ENCODE measurements at places on chromosomes 12 and 14.

DNA sequence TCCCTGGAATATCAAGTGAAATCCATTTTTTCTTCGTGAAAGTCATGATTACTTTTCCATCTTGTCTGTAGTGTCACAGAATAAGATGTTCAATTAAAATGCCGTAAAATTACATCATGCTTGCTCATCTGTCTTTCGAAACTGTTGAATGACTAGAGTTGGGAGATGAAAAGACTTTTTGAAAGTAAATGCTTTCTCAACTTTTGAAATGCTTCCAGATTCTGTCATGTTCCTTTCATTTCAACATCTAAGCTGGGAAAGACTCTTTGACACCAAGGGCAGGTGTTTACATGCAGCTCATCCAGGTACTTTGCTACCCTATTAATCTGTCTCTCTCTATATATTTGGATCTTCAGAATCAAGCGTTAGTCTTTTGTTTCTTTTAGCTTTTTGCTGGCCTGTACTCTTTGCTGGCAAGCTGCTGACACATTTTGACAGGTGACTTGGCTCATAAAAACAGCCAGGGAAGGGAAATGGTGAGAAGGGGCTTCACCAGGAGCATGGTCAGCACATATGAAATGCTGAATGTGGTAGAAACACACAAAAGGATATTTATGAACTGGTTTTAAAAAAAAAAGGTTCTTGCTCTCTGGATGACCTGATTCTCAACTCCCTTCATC is 77.0 kb upstream of the METAP2 start:
- no peak for DNase-seq

DNA sequence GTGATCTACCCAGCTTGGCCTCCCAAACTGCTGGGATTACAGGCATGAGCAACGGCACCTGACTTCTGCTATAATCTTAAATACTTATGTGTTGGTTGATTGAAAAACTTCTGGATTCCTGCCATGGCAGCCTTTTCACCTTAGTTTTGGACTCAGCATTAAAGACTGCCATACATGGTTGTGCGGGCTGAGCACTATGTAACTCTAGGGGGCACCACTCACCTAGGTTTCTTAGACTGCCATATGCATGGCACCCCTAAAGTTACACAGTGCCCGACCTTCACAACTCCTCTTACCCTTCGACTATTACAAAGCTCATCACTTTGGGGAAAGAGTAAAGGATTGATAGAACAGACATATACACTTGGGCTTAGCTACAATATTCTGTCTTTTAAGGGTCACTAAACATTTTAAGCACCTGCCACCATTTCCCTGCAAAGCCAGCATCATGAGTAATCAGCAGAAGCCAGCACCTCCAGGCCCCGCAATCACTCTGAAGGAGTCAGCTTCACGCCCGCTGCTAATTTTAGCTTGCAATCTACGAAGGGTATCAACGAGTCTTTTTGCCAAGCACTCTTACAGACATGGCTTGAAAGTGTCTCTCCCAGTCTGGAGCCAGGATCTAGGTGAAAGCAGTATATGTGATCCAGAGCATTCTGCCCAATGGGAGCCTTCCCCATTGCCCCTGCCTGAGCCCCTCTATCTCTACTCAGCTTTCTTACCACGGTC is 59.8 kb downstream of the SUDS3 start:
- no peak for DNase-seq

- DNase-seq = no peak
Measured at GRCh38 chr12:93913845-93914244, 234.5 kb upstream of the PLXNC1 start.

DNA sequence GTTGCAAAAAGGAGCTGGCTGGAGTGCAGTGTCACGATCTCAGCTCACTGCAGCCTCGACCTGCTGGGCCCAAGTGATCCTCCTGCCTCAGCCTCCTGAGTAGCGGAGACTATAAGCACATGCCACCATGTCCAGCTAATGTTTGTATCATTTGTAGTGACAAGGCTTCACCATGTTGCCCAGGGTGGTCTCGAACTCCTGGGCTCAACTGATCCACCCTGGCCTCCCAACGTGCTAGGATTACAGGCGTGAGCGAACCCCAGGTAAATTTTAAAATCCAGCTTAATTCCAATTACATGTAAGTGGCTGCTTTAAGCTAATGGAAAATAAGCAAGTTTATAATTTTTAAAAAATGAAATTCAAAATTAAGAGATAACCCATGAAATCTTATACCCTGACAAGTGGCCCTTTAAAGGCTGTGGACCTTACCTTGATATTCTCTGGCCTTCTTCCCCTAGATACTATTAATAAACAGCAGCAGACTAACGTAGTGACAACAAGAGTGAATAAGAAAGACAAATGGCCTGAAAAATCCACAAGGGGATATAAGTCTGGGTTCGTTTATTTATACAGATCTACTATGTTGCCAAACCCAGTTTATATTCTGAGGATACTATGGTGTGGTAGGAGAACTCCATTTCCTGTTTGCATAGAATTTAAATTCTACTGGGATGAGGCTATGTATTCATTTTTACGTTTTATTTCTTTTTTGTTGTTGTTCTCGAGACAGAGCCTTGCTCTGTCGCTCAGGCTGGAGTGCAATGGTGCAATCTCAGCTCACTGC is 25.6 kb upstream of the SLC2A3 start:
- no peak for DNase-seq

- no peak for DNase-seq
Measured at GRCh38 chr14:35337269-35338255, 45.4 kb downstream of the PSMA6 start.

GRCh38 chr12:96099986-96100385 is 64.6 kb upstream of the LTA4H start:
- DNase-seq = no peak

- DNase-seq = no peak
Measured at GRCh38 chr12:12810553-12811021, 2.6 kb upstream of the DDX47 start.

DNA sequence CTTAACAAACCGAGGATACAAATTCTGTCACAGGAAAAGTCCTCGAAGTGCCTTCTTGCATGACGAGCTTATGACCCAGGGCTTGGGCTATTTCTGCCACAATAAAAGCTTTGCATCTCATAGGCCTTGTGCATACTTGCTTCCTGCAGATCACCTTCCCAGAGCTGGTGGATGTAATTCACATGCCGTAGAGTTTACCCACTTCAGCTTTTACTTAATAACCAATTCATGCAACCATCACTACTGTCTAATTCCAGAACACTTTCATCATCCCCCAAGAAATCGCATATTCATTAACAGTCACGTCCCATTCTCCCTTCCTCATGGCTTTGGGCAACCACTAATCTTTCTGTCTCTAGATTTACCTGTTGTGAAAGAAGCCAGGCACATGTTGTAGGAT is 9.0 kb upstream of the BDKRB1 start:
- DNase-seq = no peak

- DNase-seq = no peak
Measured at GRCh38 chr14:55285048-55285652, 13.9 kb downstream of the FBXO34 start.

- no peak for DNase-seq
Measured at GRCh38 chr12:104870797-104871196, 87.3 kb downstream of the SLC41A2 start.
